ENCODE measurements at places on chromosomes 11 and 22.

- DNase-seq, result no peak
These were observed 249.2 kb downstream of the DLG2 start for GRCh38 chr11:85377901-85378300.

- peak; percentile 91 for DNase-seq
These were observed 57.2 kb upstream of the PRDM11 start for GRCh38 chr11:45089251-45089650.

- no peak for DNase-seq
These were observed 133.3 kb downstream of the TBC1D22A start for GRCh38 chr22:46895753-46896152.

DNA sequence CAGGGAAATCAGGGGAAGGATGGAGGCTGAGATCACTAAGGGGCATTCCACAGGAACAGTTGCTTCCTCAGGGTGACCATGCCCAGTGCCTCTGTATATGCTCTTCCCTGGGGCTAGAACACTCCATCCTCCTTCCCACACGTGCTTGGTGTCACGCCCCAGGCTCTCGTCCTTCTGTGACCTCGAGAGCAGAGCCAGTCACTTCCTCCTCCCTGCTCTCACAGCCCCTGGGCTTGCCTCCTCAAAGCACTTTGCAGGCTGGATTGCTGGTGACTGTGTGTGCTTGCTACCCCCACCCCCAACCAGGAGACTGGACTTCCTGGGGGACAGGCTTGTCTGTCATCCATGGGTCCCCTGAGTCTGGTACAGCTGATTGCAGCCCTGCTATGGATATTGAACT, 56.5 kb upstream of the AMPD3 start:
- DNase-seq, result peak; percentile 58

DNA sequence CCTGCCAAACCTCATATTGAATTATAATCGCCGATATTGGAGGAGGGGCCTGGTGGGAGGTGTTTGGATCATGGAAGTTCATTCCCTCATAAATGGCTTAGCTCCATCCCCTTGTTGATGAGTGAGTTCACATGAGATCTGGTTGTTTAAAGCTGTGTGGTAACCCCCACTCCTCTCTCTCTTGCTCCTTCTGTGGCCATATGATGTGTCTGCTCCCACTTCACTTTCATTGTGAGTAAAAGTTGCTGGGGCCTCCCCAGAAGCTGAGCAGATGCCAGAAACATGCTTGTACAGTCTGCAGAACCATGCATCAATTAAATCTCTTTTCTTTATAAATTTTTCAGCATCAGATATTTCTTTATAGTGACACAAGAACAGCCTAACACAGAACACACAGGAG, 929.0 kb upstream of the FAT3 start:
- DNase-seq, result no peak

- no peak for DNase-seq
These were observed 345.8 kb downstream of the BRD1 start for GRCh38 chr22:49481659-49482399.

GRCh38 chr22:43277987-43278601, 65.1 kb downstream of the SCUBE1 start:
- DNase-seq, result no peak

- no peak for DNase-seq
These were observed 25.4 kb downstream of the NEU3 start for GRCh38 chr11:75014129-75014528.

DNA sequence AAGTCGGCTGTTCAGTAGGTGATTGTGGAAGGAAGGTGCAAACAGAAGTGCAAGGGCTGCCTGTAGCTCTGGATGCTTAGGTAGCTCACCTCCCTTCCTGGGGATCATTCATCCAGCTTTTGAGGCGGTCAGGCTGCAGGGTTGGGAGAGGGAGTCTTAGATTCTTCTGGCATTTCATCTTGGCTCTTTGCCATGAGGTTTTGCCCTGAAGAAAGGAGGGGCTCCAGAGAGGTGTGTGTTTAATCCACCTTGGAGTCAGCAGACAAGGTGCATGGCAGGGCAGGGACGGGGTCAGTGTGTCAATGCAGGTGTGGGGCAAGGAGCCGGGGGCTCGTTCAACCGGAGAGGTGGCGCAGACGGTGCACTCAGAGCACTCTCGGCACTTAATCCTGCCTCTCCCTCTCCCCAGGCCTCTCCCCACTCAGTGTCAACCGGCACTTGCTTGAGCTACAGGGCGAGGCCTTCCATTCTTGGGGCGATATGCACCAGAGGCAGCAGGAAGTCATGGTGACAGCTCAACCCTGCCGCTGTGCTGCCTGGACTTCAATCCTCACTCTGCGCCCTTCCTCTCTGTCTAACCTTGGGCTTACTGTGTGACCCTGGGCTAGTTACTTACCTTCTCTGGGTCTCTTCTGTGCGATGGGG, 7.2 kb downstream of the ADAMTS15 start:
- DNase-seq, result no peak

GRCh38 chr11:116693593-116694348, 79.0 kb downstream of the BUD13 start:
- DNase-seq, result no peak

- no peak for DNase-seq
These were observed 124.3 kb downstream of the BUD13 start for GRCh38 chr11:116648247-116649174.

DNA sequence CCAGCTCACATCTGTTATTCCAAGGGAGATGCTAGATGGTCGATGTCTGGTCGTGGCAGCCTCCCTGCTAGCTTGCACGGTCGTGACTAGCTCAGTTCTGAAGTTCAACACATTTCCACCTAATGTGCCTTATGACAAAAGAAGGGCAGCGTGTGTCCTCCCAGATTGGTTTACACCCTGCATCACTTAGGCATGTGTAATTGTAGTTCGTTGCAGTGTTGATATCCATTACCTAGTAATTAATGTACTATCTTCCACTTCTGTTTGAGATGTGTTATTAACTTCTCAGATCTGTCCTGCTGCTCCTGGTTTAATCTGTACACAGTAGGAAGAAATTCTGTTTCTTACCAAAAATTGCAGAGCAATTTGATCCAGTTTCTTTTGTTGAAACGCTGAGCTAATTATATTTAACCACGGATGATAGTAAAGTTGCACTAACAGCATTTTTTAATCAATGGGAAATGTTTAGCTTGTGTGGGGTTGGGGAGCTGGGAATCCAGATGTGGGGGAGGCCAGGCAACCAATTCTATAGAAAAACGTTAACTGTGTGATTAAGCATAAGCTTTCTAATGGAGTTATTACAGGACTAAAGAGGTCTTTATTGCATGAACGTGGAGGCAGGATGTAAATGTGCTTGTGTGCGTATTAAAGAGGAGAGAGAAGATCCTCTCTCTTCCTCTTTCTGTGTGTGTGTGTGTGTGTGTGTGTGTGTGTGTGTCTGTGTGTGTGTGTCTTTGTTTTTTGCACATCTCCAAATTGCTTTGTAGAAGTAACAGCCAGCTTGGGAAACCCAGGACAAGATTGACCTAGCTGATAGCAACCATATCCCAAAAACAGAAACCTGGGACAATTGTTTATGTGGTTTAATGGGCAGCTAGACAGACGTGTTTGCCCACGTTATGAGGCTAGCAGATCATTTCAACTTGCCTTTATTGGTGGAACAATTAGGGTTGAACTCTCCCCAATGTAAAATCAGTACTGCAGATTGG, 145.7 kb upstream of the TTC12 start:
- DNase-seq, result no peak

DNA sequence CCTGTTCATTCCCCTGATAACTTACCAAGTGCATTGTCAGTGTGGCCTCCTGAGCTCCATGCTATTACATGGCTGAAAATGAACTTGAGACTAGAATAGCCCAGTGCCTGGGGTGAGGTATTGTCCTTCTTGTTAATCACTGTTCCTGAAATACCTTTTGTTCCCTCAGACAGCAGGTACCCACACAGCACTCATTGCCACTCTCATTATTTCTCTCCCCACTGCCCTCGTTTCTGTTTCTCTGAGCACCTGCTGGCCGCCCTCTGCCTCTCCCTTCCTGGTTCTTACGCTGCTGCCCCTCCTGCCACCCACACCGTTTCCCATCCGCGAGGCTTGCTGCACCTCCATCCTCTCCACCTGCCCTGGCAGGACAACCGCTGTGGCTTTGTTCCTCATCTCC, 36.9 kb upstream of the RAB1B start:
- DNase-seq, result no peak

- DNase-seq, result no peak
These were observed 26.7 kb downstream of the OR6Q1 start for GRCh38 chr11:58057481-58057880.

- DNase-seq, result no peak
These were observed 53.7 kb downstream of the THAP12 start for GRCh38 chr11:76327202-76327601.

DNA sequence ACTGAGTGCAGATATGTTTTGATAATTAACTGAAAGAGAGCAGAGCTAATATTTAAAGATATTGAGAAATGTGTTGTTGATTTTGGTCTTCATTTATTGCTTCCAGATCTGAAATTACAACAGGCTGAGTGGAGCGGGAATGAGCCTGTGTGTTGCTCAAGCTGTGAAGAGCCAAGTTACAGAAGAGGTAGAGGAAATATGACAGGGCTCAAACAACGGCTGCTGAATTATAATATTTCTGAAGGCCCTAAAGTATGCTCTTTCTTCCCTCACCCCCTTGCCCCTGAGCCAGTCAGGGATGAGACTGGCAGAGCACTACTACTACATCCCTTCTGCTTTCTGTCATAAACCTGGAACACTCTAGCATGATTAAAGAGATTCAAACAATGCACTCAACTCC, 115.6 kb downstream of the FANCF start:
- DNase-seq, result no peak

GRCh38 chr11:126304457-126305075, 706 bp downstream of the DCPS start:
- no peak for DNase-seq

- no peak for DNase-seq
These were observed 340.5 kb upstream of the B3GAT1 start for GRCh38 chr11:134752526-134752925.

GRCh38 chr11:15624701-15625100, 510.0 kb downstream of the INSC start:
- no peak for DNase-seq

DNA sequence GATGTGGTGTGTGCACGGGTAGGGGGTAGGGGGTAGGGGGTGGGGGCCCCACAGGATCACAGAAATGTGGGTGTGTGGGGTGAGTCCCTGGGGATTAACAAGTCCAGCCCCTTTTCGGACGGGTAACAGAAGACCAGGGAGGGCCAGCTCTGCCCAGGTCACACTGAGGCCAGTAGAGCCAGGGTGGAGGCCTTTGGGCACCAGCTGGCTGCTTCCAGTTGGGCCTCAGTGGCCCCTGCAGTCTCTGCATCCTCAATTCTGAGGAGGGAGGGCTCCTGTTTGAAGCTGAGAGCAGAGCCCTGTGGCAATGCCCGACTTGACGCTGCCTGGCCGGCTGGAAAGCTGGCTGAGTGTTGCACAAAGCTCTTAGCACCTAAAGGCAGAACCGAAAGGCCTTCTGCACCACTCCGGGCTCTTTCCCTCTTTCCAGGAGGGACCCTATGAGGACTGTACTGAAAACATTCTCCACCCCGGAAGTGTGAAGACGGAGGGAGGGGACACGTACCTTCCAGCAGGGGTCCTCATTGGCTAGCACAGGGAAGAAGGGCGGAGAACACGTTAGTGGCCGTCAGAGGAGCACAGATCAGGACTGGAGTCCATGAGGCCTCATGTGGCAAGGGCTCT, 120.4 kb downstream of the PHF21B start:
- DNase-seq, result no peak

Data from Right ventricle myocardium superior (tissue), 1 donor.